ENCODE measurements at places on chromosomes 3 and 15.

DNA sequence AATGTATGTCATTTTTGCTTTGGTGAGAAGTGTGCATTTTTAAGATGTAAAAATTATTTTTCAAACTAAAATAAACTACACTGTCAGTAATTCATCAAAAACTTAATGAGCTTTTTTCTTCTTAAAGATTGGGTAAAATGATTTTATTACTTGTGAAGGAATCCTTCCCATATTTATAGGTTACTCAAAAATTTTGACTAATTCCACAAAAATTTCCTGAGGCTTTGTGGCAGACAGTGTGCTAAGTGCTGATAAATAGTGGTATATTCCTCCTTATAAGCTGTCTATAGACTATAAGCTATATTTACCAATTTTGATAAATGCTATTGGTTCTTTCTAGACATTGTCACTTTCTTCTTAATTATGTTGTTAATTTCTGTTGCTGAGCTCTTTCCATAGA is 284.5 kb upstream of the SEMA6D start:
- DNase-seq: no peak

- no peak for DNase-seq
Observed at GRCh38 chr3:128992926-128993460, 883 bp downstream of the CFAP92 start.

DNA sequence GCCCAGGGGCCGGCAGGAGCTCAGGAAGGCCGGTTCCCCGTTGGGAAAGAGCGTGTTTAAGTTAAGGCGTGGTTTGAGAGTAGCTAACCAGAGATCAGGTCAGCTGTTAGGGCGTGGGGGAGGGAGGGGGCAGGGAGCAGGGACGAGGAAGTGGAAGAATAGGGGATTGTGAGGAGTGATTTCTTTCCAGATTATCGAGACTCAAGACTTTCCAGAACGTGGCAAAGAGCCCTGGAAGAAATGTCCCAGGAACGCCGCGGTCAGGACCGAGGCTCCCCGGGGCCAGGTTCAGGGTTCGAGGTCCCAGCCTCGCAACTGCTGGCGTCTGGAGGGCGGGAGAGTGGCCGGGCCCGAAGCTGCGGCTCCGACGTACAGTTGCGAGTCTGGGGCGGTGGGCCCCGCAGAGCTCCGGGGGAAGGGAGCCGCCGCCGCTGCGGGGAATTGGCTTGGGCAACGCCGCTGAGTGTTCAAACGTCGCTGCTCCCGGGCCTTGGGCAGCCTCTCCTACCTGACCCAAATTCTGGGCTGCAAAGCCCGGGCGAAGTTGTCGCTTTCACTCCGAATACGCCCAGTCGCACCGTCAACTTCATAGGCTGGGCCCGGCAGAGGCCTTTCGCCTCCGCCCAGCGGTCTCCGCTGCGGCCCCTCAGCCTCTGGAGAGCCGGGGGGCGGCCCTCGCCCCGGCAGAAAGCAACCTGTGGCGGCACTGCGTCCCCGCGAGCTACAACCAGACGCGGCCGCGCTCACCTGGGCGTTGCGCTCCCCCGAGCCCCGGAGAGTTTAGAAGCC is 9.5 kb downstream of the ISL2 start:
- no peak for DNase-seq

- DNase-seq: no peak
Observed at GRCh38 chr3:113769551-113769950, 22.7 kb downstream of the ATP6V1A start.

DNA sequence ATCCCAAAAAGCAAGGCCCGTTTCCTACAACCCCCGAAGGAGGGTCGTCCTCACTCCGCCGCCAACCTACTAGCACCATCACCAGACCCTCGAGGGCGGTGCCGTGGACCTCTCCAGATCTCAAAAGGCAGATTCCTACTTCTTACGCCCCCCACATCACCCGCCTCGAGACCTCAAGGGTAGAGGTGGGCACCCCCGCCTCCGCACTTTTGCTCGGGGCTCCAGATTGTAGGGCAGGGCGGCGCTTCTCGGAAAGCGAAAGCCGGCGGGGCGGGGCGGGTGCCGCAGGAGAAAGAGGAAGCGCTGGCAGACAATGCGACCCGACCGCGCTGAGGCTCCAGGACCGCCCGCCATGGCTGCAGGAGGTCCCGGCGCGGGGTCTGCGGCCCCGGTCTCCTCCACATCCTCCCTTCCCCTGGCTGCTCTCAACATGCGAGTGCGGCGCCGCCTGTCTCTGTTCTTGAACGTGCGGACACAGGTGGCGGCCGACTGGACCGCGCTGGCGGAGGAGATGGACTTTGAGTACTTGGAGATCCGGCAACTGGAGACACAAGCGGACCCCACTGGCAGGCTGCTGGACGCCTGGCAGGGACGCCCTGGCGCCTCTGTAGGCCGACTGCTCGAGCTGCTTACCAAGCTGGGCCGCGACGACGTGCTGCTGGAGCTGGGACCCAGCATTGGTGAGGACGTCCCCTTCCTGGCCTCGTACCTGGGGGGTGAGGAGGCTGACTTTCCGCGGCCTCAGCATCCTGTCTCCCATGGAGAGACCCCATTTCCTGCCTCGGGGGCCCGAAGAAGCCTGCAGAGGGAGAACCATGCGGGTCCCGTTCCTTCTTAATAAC is at the start of gene MYD88:
Gene MYD88 (plus strand): TSS at position 313 of the 842 bp plus-strand sequence. CDS start 40 bp downstream, at position 353.
- no peak for DNase-seq

Measured in mesothelial cell of epicardium (in vitro differentiated cells).